Progenitor cell of endocrine pancreas (in vitro differentiated cells): ENCODE measurements at places on chromosomes 3 and 15. TPM values are rescaled to one million over a fixed set of nuclear protein-coding genes. Genes with fewer than 3 reads are reported as not detected.

- no peak for DNase-seq
These were observed 917.5 kb downstream of the SQOR start for GRCh38 chr15:46552316-46552715.

GRCh38 chr15:95149771-95150170 lies 918.4 kb downstream of the MCTP2 start:
- DNase-seq: no peak

Gene PSTPIP1
- not detected in 2 replicates for total RNA-seq

DNA sequence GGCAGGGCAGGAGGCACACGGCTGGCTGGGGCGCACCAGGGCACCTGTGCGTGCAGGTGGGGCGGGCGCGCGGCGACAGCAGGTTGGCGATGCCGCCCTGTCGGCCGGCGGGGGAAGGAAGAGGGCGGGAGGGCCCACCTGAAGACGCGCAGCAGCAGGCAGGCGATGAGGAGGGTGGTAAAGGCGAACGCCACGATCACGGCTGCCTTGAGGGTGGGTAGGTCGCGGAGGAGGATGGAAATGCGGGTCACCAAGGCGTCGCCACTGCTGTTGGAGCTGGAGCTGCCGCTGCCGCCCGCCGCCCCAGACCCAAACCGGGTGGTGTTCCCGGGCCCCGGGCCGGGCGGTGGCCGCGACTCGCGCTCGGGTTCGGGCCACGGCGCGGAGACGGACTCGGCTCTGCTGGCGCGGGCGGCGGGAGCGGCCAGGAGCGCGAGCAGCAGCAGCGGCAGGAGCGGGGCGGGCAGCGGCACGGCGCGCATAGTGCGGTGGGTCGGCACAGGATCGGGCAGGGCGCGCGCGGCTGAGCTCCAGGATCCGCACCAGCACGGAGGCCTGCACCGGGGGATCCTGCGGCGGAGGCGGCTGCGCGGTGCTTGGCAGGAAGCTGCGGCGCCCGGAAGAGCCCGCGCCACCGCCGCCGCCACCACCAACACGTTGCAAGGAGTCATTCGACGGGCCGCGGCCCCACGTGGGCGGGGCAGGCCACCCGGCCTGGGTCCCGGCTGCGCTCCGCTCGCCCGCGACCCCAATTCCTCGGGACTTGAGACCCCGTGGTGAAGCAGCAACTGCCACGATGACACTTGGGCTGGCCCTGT lies at the start of gene FAM174B:
Gene FAM174B (minus strand): TSS at position 598 of the 818 bp plus-strand sequence.
- DNase-seq: peak; percentile 45

DNA sequence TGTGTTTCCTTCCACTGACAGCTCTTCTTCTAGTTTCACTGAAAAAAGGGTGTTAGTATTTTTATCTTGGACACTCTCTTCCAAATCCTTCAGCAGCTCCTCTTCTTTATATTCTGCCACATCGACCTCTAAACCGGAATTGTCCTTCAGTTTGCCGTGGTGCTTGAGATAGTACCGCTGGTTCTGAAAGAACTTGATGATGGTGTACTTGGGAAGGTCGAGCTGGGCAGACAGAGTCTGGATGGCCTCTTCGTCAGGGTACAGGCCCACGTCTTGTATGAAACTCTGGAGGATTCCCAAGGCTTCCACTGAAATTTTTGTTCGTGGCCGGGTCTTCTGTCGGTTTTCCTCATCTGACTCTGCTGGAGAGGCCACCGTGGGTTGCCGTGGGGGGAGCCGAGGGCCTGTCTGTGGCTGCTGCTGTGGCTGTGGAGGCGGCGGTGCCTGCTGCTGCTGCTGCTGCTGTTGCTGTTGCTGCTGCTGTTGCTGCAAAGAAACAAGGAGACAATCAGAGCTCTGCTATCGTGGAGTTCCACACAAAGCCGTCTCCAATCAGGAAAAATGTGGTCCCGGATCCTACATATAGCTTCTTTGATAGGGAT lies 75.8 kb downstream of the SATB1 start:
- DNase-seq: no peak

Gene LRRC34
- 6.6 and 7.0 TPM in 2 replicates for total RNA-seq

DNA sequence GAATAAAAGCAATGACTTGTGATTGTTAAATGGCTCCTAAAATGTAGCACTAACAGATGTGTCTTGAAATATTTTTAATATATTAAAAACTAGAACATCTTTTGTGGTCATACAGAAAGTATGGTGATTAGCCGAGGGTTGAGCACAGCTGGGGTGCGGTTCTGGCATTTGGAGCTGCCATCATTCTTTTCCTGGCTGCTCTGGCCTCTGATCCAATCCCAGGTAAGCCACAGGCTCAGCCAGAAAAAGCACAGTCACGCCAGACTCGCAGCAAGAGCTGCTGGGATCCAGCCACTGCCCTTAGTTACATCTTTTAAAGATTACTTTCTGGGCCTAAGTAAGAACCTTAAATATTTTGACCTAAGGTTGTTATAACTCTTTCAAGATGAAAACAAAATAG lies 196.8 kb downstream of the PLCL2 start:
- DNase-seq: no peak

Gene DLEC1
- total RNA-seq: 1.3 and 1.8 TPM in 2 replicates

Gene ACSBG1
- 0.18 TPM in 1 of 2 replicates, not detected in the other for total RNA-seq

Gene PLSCR2
- total RNA-seq: 0.44 TPM in 1 of 2 replicates, not detected in the other

Gene GXYLT2
- total RNA-seq: 6.0 and 7.4 TPM in 2 replicates

GRCh38 chr3:179046497-179047353 lies 24.9 kb downstream of the ZMAT3 start:
- no peak for DNase-seq

DNA sequence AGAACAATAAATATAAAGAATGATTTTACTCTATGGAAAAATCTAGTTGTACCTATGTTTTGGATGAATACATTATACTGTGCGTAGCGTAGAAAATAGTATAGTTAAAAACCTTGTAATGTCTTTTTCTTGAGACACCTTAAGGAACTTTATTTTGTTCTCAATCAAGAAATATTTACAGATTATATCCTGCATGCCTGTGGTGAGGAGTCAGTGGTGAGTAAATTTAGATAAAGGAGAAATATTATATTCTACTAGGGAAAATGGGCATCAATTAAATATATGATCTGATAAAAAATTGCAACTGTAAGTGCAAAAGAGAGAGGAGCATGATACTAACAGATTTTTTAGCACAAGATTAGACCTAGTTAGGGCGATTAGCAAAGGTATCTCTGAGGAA lies 157.7 kb downstream of the RBMS3 start:
- no peak for DNase-seq

- no peak for DNase-seq
These were observed 2.0 kb downstream of the NPHP3 start for GRCh38 chr3:132720228-132720627.
